ENCODE measurements at places on chromosomes 6 and 20.

DNA sequence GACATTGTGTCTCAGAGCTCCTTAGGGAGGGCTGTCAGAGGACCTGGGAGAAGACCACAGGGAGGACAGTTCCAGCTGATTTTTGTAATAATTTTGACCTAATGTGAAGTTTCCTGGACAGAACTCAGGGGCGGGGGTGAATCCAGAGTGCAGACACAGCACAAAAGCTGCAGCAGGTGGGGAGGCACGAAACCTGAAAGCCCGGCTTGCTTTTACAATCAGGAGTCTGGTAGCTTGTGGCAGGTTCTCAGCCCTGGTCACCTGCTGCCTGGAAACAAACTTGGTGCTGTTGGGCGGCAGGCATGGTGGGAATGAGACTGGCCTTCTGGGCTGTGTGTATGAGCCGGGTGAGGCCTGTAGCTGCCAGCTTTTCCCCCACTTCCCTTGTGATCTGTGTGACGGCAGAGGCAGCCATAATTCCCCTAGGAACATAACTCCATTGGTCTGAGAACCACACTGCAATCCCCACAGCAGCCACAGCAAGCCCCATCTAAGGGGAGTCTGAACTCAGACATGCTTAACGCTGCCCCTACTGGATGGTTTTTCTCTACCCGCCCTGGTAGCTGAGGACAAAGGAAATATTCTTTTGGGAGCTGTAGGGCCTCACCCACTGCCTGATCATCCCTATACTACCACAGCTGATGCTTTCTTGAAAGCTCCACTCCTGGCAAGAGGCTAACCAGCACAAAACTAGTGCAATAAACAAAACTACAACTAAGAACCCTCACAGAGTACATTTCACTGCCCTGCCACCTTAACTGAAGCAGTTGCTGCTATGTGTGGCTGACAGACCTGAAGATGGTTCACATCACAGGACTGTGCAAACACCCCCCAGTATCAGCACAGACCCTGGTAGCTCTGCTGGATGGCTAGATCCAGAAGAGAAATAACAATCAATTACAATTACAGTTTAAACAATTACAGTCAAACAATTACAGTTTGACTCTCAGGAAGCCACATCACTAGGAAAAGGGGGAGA lies 1055.1 kb upstream of the GJE1 start:
- H3K36me3 ChIP-seq, result no peaks in the 10 kb centered on the region
- H3K4me3 ChIP-seq, result no peak overlapping the region
- no peaks in the 10 kb centered on the region for H3K27me3 ChIP-seq
- no peak for DNase-seq
- H3K4me1 ChIP-seq, result no peaks in the 10 kb centered on the region

GRCh38 chr6:31749301-31750036 lies 9.7 kb downstream of the MSH5 start:
- peaks cover 34% of the 10 kb centered on the region for H3K36me3 ChIP-seq
- H3K4me1 ChIP-seq, result peaks cover 2% of the 10 kb centered on the region

- H3K36me3 ChIP-seq, result no peaks in the 10 kb centered on the region
- no peak overlapping the region for H3K27ac ChIP-seq
- H3K27me3 ChIP-seq, result peaks cover 16% of the 10 kb centered on the region
- no peak for DNase-seq
- no peak overlapping the region for H3K4me3 ChIP-seq
Observed at GRCh38 chr6:11656491-11656890, 118.9 kb downstream of the TMEM170B start.

GRCh38 chr6:87382861-87383260 lies 24.9 kb upstream of the CFAP206 start:
- H3K27me3 ChIP-seq, result no peaks in the 10 kb centered on the region
- H3K4me3 ChIP-seq, result no peak overlapping the region
- H3K36me3 ChIP-seq, result no peaks in the 10 kb centered on the region
- no peak overlapping the region for H3K27ac ChIP-seq
- DNase-seq, result no peak

DNA sequence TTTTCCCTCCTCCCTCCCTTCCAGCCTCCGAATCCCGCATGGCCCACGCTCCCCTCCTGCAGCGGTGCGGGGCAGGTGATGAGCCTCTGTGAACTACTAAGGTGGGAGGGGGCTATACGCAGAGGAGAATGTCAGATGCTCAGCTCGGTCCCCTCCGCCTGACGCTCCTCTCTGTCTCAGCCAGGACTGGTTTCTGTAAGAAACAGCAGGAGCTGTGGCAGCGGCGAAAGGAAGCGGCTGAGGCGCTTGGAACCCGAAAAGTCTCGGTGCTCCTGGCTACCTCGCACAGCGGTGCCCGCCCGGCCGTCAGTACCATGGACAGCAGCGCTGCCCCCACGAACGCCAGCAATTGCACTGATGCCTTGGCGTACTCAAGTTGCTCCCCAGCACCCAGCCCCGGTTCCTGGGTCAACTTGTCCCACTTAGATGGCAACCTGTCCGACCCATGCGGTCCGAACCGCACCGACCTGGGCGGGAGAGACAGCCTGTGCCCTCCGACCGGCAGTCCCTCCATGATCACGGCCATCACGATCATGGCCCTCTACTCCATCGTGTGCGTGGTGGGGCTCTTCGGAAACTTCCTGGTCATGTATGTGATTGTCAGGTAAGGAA lies at the start of gene OPRM1:
OPRM1 (plus strand) TSS at position 10 of the 612 bp plus-strand sequence; CDS start at position 315, 305 bp downstream.
- H3K27me3 ChIP-seq, result no peaks in the 10 kb centered on the region
- no peaks in the 10 kb centered on the region for H3K36me3 ChIP-seq
- H3K27ac ChIP-seq, result no peak within 1 kb of the TSS
- no peaks in the 10 kb centered on the region for H3K4me1 ChIP-seq
- DNase-seq, result peak; percentile 25
- H3K4me3 ChIP-seq, result no peak within 1 kb of the TSS

GRCh38 chr6:52161689-52162438 lies 24.3 kb upstream of the IL17A start:
- H3K4me3 ChIP-seq, result peak overlapping the region; percentile 11
- H3K27me3 ChIP-seq, result peaks cover 26% of the 10 kb centered on the region
- H3K36me3 ChIP-seq, result peaks cover 13% of the 10 kb centered on the region
- DNase-seq, result no peak
- H3K4me1 ChIP-seq, result peaks cover 48% of the 10 kb centered on the region

GRCh38 chr6:22141241-22141745 lies 155.5 kb downstream of the PRL start:
- peaks cover 20% of the 10 kb centered on the region for H3K4me1 ChIP-seq
- no peaks in the 10 kb centered on the region for H3K36me3 ChIP-seq
- no peak overlapping the region for H3K4me3 ChIP-seq
- peaks cover 19% of the 10 kb centered on the region for H3K27me3 ChIP-seq
- H3K27ac ChIP-seq, result no peak overlapping the region
- DNase-seq, result no peak

- no peak for DNase-seq
- no peaks in the 10 kb centered on the region for H3K36me3 ChIP-seq
- no peaks in the 10 kb centered on the region for H3K27me3 ChIP-seq
Observed at GRCh38 chr6:39853604-39854003, 61.4 kb downstream of the DAAM2 start.

- peaks cover 25% of the 10 kb centered on the region for H3K4me1 ChIP-seq
- peak within 1 kb of the TSS; percentile 84 for H3K4me3 ChIP-seq
- peak; percentile 62 for DNase-seq
- H3K36me3 ChIP-seq, result peaks cover 13% of the 10 kb centered on the region
- peaks cover 3% of the 10 kb centered on the region for H3K27me3 ChIP-seq
- peak within 1 kb of the TSS; percentile 76 for H3K27ac ChIP-seq
Observed at GRCh38 chr20:1266167-1266973, at the start of gene SNPH. Gene SNPH, plus strand, starts transcription at chr20:1266294. Its CDS starts 29,946 bp downstream, at chr20:1296240.
